ENCODE measurements at places on chromosomes 7 and 10. TPM values are rescaled to one million over a fixed set of nuclear protein-coding genes. Genes with fewer than 3 reads are reported as not detected.

The PLPP4 gene
- 11.4 TPM for total RNA-seq

The LRRC17 gene
- 7.6 TPM for total RNA-seq

The SYT15B gene
- 0.33 TPM for total RNA-seq

The IFIT1B gene
- total RNA-seq: 1.0 TPM

The RSPH10B2 gene
- total RNA-seq: 6.5 TPM

The ITIH5 gene
- total RNA-seq: 0.27 TPM

The A1CF gene
- total RNA-seq: 0.10 TPM

The PRTFDC1 gene
- total RNA-seq: 8.6 TPM

The INSYN2A gene
- total RNA-seq: 11.2 TPM
